ENCODE measurements at places on chromosomes 2 and 18. TPM values are rescaled to one million over a fixed set of nuclear protein-coding genes. Genes with fewer than 3 reads are reported as not detected.

Gene ZNF385B
- total RNA-seq = under 0.01 TPM

Gene NPHP1
- 5.5 TPM for total RNA-seq

Gene REEP1
- under 0.01 TPM for total RNA-seq

Gene OSBPL6
- 4.1 TPM for total RNA-seq

Gene MEP1B
- not detected for total RNA-seq

Gene ZNF521
- 41.1 TPM for total RNA-seq

Data from subcutaneous preadipocyte (primary cell).